ENCODE measurements at places on chromosomes 2 and 18.

GRCh38 chr2:236536727-236537398, 32.8 kb upstream of the ACKR3 start:
- DNase-seq, result no peak

DNA sequence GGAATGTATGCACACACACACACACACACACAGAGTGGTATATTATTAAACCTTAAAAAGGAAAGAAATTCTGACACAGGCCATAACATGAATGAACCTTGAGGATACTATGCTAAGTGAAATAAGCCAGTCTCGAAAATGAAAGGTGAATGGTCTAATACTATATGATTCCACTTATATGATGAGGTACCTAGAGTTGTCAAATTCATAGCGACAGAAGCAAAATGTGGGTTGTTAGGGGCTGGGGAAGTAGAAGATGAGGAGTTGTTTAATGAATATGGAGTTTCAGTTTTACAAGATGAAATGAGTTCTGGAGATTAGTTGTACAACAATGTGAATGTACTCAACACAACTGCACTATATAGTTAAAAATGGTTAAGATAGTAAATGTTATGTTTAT, 118.1 kb downstream of the ABCA12 start:
- no peak for DNase-seq

GRCh38 chr18:68841301-68841700, 43.4 kb downstream of the CCDC102B start:
- DNase-seq, result no peak

GRCh38 chr2:123670286-123670685, 354.8 kb upstream of the CNTNAP5 start:
- no peak for DNase-seq

DNA sequence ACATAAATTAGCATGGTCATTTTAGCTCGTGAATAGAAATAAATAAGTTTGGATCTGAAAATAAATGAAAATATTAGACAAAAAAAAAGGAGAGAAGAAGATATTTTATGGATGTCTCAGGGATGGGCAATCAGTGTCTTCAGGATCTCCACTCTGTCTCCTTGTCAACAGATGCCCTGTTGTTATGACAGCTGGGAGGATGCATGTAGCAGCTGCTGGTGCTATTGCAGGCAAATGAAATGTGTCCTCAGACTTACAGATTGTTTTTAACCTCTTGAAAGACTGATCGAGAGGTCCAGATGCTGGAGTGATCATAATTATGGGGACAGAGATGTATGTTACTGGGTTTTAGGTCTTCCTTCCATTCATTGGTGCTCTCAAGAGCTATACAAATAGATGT, 24.7 kb upstream of the ARL4C start:
- no peak for DNase-seq

DNA sequence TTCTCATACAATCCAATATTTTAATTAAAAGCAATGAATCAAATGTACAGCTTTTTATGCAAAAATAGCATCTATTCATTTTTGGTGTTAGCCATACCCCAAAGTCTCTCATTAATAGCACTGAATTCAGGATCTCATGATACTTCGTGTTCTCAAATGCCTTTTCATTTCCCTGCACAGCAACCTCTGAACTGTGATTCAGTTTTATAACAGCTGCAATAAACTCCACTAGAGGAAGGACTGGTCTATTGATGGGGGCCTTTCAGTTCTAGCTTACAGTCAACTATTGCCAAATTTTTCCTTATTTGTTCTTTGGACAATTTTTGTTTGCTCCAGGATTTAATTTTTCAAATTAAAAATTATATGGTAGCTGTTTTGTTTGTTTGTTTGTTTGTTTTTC, 4.8 kb upstream of the TMEM87B start:
- no peak for DNase-seq

- DNase-seq, result no peak
Observed at GRCh38 chr2:174059884-174060244, 94.7 kb upstream of the SP3 start.

GRCh38 chr2:146267093-146267492, 1577.7 kb upstream of the ACVR2A start:
- no peak for DNase-seq

Measured in ELF-1 (cell line).